ENCODE measurements at places on chromosomes 7 and 10.

DNA sequence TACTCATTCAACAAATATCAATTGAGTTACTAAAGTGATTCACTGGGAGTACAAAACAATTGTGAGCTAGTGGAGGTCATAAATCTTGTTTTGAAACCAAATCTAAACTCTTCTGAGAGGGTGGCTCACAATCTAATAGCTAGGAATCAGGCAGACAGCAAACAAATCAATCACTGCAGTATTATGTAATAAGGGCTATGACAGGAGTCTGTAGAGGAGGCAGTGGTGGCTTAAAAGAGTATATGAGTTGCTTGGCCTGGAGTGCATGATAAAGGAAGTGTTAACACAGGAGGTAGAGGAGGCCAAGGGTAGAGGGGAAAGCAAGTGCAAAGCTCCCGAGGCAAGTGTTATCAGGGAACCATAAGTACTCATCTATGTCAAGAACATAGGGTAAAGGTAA, 16.5 kb downstream of the MYPN start:
- DNase-seq = no peak

- no peak for DNase-seq
Observed at GRCh38 chr10:130873636-130874035, 437.9 kb downstream of the TCERG1L start.

- DNase-seq = no peak
Observed at GRCh38 chr7:137904833-137905232, 58.1 kb upstream of the DGKI start.

DNA sequence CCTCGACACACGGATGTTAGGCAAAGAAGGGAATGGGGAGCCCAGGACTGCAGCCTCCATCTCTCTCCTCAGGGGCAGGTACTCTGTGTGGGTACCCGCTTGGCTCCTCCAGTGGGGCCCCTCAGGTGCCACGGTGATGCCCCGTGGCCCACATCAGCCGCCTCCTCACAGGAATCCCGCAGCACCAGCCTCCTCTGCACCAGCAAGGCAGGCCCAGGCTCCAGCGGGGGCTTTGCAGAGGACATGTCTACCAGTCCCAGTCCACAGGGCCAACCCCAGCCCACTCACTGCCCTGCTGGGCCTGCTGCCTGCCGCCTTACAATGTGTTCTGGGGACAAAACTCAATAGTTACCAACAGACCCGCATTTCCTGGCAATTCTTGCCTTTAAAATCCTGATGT, 61.6 kb upstream of the ADGRA1 start:
- DNase-seq = no peak

DNA sequence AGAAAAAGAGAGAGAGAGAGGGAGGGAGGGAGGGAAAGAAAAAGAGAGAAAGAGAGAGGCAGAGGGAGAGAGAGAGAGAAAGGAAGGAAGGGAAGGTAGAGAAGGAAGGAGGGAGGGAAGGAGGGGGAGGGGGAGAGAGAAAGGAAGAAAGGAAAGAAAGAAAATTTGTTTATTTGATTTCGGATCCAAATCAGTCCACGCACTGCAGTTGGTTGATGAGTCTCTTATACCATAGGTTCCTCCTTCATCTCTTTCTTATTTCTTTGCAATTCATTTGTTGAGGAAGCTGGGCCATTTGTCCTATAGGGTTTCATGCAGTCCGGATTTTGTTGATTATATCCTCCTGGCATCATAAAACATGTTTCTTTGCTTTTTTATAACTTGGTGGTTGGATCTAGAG, 34.4 kb downstream of the AIFM2 start:
- no peak for DNase-seq

DNA sequence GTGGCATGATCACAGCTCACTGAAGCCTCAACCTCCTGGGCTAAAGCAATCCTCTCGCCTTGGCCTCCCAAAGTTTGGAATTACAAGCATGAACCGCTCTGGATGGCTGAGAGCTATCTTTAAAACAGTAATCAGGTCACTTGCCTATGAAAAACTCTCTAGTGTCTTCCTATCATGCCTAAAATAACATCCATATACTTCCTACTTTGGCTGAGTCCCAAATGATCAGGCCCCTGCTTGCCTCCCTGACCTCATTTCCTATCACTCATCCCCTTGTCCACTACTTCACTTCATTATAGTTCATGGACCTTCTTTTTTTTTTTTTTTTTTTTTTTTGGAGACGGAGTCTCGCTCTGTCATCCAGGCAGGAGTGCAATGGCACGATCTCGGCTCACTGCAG, 28.0 kb downstream of the SEPTIN7 start:
- DNase-seq = no peak

- no peak for DNase-seq
Observed at GRCh38 chr10:75995720-75996119, 564.3 kb downstream of the LRMDA start.

DNA sequence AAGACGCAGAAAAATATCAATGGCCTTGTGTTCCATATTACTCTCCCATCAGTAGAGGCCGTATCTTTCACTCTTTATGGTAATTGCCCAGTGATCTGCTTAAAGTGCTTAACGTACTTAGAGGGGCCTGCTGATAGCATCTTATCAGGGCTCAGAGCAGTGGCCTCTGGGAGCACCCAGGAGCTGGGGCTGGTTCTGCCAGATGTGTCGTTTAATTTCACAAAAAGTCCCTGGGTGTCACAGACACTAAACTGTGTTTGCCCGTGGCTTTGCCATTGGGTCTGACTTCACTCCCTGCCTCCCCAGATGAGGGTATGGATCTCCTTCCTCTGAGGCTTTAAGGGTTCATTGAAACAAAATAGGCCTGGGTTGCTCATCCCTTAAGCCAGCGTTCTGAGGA, 435.3 kb downstream of the GATA3 start:
- no peak for DNase-seq

GRCh38 chr7:77353407-77353721, 62.8 kb downstream of the GSAP start:
- no peak for DNase-seq

DNA sequence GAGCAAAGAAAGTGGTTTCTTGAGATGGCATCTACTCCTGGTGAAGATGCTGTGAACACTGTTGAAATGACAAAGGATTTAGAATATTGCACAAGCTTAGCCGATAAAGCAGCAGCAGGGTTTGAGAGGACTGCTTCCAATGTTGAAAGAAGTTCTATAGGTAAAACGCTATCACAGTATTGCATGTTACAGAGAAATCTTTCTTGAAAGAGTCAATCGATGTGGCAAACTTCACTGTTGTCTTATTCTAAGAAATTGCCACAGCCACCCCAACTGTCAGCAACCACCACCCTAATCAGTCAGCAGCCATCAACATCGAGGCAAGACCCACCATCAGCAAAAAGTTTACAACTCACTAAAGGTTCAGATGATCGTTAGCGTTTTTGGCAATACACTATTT, 59.9 kb downstream of the SLC29A4 start:
- DNase-seq = no peak

GRCh38 chr10:80122110-80122710, 10.3 kb upstream of the PLAC9 start:
- no peak for DNase-seq

GRCh38 chr10:62719061-62719460, 85.5 kb upstream of the ADO start:
- no peak for DNase-seq

GRCh38 chr7:145848691-145849090, 267.9 kb upstream of the CNTNAP2 start:
- peak; percentile 63 for DNase-seq

DNA sequence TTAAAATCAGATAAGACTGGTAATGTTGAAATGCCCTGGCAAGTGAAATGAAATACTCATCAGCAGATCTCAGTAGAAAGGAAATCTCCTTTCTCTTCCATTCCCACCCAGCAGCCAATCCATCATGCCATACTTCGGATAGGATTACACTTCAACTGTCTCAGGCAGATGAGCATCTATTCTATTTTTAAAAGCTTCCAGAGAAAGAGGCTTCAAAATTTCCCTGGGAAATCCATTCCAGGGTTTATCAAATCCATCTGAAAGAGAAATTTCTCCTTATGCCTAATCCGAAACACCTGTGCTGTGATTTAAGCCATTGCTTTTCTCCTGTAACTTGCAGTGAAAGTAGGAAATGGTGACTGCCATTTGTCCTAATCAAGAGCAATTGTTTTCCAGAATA, 60.4 kb upstream of the RAPGEF5 start:
- no peak for DNase-seq

- DNase-seq = no peak
Observed at GRCh38 chr7:67423065-67423464, 426.4 kb downstream of the TYW1 start.

DNA sequence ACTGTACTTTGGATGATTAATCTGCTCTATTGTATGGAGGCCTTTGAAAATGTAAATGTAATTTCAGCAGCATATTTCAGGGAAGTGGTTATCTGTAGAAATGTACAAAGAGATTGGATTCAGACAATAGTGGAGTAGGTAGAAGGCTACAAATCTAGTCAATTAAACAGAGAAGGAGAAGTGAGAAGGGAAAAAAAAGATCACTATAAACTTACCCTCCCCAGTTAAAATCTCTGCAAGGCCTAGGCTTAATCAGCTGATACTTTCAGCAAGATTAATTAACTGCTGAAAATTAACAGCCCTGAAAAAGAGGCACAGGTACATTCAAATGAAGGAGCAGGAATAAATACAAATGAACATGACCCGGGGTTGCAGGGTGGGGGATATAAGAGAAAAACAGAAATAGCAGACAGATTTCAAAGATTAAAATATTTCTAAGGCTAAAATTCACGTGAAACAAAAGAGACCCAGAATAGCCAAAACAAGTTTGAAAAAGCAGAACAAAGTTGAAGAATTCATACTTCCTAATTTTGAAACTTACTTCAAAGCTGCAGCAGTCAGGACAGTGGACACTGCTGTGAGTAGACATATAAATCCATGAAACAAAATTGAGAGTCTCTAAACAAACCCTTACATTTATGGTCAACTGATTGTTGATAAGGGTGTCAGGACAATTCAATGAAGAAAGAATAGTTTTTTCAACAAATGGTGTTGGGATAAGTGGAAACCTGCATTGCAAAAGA, 96.0 kb downstream of the NRCAM start:
- DNase-seq = no peak

DNA sequence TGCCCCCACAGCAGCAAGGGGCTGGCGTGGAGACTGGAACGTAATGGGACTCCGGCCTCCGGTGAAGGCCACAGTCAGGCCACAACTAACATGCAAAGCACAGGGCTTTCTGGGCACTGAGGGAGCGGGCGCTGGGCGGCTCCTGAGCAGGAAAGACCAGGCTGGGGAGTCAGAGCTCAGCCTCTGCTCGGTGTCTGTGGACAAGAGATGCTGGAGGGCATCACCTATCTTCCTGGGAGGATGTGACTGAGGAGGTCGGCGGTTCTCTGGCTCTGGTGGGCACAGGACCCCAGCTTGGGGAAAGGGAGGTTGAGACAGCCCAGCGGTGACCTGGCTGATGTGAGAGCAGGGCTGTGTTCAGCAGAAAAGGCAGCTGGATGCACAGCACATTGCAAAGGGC, 11.7 kb downstream of the CNPY1 start:
- no peak for DNase-seq

DNA sequence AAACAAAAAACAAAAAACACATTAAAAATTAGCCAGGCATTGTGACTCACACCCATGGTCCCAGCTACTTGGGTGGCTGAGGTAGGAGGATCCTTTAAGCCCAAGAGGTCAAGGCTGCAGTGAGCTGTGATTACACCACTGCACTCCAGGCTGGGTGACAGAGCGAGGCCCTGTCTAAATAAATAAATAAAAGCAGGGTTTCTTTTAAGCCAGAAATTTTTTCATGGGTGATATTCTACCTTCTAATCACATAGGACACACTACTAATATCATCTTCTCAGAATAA, 14.2 kb upstream of the SVIL start:
- DNase-seq = no peak

DNA sequence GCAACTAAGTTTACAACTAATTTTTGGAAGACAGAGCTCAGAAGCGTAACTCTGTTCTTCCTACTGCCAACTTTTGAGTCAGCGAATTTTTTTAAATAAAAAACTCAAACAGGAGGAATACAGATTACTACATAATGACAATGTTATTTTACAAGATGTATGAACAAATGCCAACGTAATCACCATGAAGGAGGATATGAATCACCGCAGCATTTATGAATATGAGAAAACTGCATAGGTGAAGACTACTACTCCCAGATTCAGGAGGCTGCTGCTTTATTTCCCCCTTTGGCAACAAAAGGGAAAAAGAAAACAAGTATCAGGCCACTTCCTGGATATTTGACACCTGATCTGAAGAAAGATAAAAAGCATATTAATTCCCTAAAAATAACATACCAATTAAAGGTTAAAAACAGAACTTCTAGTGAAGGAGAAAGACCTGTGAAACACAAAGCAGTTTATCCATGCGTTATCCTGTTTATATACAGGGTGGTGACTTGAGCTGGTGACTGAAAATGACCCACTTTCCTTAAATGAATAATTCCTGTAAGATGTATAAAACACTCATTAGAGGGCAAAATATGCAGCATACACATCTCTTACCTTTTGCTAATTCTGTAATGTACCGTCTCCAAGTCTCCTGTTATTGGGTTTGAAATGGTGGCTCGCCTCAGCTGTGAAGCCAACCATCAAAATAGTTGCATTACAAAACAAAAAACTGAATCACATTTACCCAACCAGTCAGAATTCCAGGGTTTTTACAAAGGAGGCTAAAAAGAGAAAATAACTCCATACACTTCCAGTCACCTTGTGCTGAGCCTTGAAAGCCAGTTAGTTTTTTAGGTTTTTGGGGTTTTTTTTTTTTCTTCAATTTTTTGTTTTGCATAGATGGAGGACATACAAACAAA, 52.0 kb downstream of the P4HA1 start:
- no peak for DNase-seq

DNA sequence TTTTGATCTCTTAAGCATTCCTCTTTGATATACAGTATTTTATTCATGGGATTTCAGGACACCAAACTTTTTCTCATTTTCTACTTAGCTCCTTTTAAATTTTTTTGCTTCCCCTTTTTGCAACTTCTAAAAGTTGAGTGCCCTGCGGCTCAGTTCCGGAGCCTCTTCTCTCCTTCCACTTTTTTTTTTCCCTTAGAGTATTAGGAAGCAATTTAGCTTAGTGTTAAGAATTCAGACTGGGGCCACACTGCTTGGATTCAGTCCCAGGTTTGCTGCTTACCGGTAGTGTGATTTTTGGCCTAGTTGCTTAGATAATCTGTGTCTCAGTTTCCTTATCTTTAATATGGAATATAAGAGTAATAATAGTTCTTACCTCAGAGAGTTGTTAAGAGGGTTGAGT, 3.4 kb downstream of the STAM start:
- DNase-seq = no peak

DNA sequence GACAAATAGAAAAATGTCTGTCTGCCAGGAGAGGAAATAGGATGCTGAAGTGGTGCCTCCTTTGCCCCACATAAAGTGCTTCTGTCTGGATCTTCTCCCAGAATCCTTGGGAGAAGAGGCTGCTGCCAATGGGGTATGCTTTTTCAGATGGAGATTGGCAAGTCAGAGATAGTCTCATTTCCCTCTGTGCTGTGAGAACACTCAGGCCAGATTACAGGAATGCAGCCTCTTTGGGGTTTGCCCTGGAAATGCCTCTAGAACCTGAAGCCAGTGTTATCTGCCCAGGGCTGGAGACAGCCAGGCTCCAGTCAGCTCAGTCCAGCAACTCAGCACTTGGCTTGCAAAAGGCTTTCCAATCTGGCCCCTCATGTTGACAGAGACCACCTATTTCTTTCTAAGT, 119.1 kb upstream of the PHYHIPL start:
- no peak for DNase-seq

GRCh38 chr10:112390125-112390703, 16.3 kb downstream of the ACSL5 start:
- no peak for DNase-seq
